ENCODE measurements at places on chromosomes 7 and 10.
A peak's percentile ranks its signal among the peaks of the same experiment; 100 is the strongest.

GRCh38 chr7:155222573-155222972 is 75.1 kb upstream of the INSIG1 start:
- no peak for DNase-seq

DNA sequence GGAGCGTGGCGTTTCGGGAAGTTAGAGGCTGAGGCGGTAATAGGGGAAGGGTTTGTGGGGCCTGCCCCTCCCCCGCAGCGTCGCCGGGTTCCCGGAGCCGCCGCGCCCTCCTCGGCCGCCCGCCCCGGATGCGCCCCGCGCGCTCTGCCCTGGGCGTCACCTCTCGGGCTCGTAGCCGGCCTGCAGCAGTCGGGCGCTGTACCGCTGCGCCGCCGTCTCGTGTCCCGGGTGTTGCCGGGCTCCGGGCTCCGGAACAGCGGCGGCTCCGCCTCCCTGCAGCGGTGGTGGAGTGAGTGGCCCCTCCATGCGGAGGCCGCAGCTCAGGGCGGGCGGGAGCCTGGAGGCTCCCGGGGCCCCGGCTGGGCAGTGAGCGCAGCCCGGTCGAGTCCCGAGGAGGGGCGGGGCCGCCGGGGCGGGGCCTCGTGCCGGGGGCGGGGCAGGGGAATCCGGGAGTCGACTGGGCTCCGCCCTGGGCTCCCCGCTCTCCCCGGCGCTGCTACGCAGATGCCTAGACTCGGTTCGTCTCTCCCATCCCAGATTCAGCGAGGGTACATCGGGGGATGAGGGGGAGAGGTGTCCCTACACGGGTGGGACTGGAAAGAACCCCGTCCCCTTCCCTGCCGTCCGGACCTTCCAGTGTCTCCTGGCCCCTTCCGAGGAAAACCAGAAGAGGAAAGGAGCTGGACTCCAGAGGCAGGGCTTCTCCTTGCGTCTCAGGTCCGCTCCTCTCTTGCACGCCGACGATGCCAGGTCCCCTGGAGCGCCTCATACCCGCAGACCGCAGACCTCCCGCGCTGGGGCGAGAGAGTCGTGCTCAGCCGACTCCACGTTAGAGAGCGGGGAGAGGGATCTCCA is at the start of gene IMPDH1:
Gene IMPDH1 (minus strand): TSS at position 387 of the 855 bp plus-strand sequence. CDS start 81 bp downstream, at position 306.
- DNase-seq, result peak; percentile 65

DNA sequence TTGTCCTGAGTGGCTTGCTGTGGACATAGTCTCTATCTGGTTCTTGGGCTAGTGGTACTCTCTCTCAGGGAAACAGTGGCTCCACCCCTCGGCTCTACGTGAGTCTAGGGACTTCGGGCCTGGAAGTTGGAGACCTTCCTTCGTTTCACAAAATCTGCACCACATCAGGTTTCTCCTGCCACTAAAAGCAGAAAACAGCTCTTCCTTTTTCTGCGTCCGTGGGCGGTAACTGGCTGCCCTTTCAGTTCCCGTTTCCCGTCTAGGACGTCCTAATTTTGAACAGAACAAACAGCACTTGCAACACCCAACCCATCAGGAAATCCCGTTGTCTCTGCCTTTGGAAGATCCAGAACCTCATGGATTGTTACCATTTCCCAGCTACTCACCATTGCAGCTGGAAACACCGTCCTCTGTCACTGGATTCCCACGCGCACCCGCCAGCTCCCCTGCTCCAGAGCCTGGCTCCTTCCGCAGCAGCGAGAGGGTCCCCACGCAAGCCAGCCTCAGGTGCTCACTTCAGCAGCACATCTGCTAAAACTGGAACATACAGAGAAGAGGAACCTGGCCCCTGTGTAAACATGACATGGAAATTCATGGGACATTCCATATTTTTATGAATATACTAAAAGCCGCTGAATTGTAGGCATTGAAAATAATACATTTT is 311.4 kb upstream of the AKR1E2 start:
- no peak for DNase-seq

DNA sequence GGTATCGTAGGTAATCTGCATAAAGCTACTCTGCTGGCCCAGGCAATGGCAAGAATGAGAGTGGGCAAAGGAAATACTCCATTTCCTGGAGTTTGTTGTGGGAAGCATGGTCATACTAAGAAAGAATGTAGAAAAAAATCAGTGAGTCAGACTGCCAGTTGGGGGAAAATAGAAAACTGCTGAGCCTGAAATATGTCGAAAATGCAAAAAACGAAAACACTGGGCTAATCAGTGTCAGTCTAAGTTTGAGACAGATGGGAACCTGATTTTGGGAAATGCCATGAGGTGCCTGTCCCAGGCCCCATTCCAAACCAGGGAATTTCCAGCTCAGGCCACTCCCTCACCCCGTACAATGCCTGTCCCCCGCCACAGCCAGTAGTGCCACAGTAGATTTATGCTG is 150.0 kb downstream of the ZNF33B start:
- no peak for DNase-seq

- DNase-seq, result no peak
Measured at GRCh38 chr7:20980668-20981264, 194.1 kb upstream of the SP8 start.
